ENCODE measurements at places on chromosomes 5 and 9. TPM values are rescaled to one million over a fixed set of nuclear protein-coding genes. Genes with fewer than 3 reads are reported as not detected.

DNA sequence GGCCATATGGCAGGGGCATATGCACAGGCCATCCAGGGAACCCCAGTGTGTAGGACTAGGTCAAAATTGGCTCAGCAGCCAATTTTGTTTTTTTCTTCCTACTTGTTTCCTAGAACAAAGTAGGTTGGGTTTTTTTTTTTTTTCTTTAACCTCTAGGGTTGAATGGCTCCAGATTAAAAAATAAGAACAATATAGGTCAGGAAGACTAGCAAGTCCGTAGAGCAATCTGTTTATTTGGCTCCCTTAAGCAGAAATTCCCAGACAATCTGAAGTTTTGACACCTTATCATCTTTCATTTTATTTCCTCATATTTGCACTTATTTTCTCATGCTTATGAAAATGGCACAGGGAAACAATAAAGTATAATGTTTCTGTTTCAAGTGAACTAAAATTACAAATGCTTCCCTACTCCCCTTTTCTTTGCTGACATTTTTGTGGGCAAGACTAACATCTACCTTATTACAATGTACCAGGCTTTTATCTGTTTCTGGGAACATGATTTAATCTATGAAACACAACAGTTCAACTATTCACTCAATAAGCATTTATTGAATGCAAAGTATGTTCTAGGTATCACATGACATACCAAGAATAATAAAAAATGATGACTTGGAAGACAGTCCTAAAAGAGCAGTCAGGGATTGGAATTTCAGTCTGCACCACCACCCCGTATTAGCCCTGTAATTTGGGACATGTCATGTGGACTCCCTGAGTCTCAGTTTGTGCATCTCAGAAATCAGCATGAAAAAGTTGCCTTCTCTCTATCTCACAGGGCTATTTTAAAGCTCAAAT lies 30.5 kb downstream of the TLR4 start:
- no peak for DNase-seq

GCNT1 gene
- 18.5 TPM for total RNA-seq

DNA sequence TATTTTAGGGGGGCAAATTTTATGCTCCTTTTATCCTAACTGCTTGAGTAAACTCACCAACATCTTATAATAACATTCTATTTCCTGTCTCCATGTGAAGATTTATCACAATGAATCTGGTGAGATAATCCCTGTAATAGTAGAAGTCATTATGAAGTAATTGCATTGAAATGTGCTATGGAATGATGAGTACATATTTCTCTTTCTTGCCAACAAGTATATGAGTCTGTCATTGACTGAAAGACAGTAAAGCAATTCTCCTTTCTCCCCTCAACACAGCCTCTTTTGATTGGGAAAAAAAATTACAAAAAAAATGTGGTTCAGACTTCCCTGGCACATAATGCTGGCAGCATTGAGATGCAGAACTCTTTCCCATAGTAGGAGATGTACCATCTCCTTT lies 459.2 kb upstream of the RGMB start:
- no peak for DNase-seq

- peak; percentile 52 for DNase-seq
These were observed 69.0 kb downstream of the SLC28A3 start for GRCh38 chr9:84271531-84271900.

Data from natural killer cell (primary cell).